ENCODE measurements at places on chromosomes 6 and 20. TPM values are rescaled to one million over a fixed set of nuclear protein-coding genes. Genes with fewer than 3 reads are reported as not detected.

TGM3 gene
- polyA plus RNA-seq = 0.93 TPM

KHDC1L gene
- polyA plus RNA-seq = 0.30 TPM

GRCh38 chr6:132929141-132929540 is 114.8 kb downstream of the RPS12 start:
- DNase-seq = no peak

- no peak for DNase-seq
Measured at GRCh38 chr6:157760589-157761330, 62.3 kb upstream of the SNX9 start.

GRCh38 chr6:147802459-147802858 is 294.0 kb downstream of the SAMD5 start:
- DNase-seq = no peak

DNA sequence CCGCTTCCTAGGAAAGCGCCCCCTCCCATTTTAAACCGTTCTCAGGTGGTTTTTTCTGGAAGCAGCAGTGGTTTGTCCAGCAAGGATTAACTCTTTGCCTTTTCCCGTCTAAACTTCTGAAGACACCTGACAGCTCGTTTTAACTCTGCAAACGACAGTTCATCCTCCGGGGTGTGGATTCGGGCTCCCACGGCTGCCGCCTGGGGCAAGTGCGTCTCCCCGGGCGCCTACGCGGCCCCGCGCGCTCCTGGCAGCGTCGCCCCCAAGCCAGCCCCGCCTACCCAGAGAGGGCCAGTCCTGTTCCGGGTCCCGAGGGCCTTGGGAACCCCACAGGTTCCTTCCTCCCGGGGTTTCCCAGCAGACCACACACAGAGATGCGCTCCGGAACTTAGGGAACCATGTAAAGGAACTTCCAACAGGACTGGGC is 54.4 kb downstream of the PRR18 start:
- no peak for DNase-seq

GRCh38 chr20:46145713-46146112 is 27.6 kb downstream of the CD40 start:
- no peak for DNase-seq

DNA sequence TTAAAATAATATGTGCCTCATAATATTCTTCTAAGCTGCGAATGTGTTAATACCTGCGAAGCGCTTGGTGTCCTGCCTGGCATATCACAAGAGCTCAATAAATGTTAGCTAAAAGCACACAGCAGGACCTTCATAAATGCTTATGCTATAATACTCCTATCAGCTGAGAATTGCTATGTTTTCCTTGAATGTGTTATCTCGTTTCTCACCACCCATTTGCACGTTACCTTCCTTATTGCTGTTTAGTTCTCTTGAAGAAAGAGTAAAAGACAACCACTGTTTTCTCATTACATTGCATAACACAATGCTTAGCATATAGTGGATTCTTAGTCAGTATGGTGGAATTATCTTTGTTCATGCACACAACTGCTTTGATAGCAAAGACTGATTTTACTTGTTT is 76.6 kb downstream of the EDN1 start:
- no peak for DNase-seq

DNA sequence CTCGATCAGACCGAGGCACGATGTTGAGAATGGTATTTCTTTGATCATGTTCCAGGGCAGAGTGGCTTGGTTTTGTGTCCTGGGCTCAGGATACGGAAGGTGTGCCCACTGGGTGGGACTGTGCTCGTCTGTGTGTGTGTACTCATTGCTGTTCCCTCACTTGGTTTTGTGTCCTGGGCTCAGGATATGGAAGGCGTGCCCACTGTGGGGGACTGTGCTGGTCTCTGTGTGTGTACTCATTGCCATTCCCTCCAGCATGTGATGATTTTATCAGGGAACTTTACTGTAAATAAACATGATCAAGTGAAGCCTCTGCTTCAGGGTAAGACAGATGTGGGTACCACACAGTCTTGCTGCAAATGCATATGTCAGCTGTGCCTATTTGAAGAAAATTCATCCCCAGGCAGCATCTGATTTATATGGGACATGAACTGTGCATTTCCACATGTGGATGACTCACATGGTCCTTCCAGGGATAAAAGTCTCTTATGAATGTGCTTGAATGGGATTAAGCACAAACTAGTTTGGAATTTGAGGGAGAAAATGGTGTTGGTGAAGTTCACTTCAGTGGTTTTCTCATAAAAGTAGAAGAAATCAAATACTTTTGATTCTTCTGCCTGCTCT is 274.3 kb downstream of the QKI start:
- DNase-seq = no peak

GRCh38 chr20:24909086-24909780 is 39.8 kb upstream of the CST7 start:
- no peak for DNase-seq

Measured in left renal cortex interstitium (tissue), 4 donors.